ENCODE measurements at places on chromosomes 5 and 9.

GRCh38 chr5:172173564-172174153 is 14.4 kb downstream of the STK10 start:
- peak; percentile 65 for DNase-seq

GRCh38 chr5:53616939-53617549 is 56.6 kb downstream of the NDUFS4 start:
- DNase-seq = no peak

GRCh38 chr5:52564587-52564986 is 223.1 kb upstream of the ITGA1 start:
- DNase-seq = no peak

GRCh38 chr9:109846776-109847175 is 66.8 kb downstream of the PALM2AKAP2 start:
- no peak for DNase-seq

DNA sequence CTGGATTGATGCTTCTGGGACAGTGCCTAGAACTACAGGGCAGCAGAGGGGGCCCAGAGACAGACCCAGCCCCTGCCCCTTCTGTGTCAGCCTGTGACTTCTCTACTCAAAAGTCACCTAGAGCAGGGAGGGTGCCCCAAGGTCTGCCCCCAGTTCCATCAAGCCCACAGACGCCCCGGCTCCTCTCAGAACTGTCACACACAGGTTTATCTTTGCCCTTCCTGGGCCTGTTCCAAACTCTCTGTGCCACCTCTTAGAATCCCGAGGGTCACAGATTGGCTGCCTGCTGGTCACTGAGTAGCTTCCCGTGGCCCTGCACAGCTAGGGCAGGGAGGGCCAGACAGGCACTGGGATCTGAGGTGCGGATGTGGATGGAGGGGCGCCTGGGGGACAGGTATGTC is 1.7 kb downstream of the RGS14 start:
- no peak for DNase-seq

- no peak for DNase-seq
Measured at GRCh38 chr9:109001275-109001676, 12.0 kb downstream of the CTNNAL1 start.

- DNase-seq = no peak
Measured at GRCh38 chr5:174300941-174301761, 255.6 kb downstream of the NSG2 start.

- no peak for DNase-seq
Measured at GRCh38 chr5:148939676-148940075, 113.3 kb downstream of the ADRB2 start.

GRCh38 chr9:121242959-121243346 is 25.0 kb upstream of the GSN start:
- DNase-seq = no peak

DNA sequence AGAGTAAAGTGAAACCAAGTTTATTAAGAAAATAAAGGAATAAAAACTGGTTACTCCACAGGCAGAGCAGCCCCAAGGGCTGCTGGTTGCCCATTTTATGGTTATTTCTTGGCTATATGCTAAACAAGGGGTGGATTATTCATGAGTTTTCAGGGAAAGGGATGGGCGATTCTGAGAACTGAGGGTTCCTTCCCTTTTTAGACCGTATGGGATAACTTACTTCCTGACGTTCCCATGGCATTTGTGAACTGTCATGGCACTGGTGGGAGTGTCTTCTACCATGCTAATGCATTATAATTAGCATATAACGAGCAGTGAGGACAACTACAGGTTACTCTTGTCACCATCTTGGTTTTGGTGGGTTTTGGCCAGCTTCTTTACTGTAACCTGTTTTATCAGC is 323.9 kb upstream of the PTGER4 start:
- DNase-seq = no peak

- DNase-seq = no peak
Measured at GRCh38 chr9:19516348-19516747, 107.5 kb downstream of the ACER2 start.

Data from left lung (tissue), 14 donors.